ENCODE measurements at places on chromosomes 16 and 17.

DNA sequence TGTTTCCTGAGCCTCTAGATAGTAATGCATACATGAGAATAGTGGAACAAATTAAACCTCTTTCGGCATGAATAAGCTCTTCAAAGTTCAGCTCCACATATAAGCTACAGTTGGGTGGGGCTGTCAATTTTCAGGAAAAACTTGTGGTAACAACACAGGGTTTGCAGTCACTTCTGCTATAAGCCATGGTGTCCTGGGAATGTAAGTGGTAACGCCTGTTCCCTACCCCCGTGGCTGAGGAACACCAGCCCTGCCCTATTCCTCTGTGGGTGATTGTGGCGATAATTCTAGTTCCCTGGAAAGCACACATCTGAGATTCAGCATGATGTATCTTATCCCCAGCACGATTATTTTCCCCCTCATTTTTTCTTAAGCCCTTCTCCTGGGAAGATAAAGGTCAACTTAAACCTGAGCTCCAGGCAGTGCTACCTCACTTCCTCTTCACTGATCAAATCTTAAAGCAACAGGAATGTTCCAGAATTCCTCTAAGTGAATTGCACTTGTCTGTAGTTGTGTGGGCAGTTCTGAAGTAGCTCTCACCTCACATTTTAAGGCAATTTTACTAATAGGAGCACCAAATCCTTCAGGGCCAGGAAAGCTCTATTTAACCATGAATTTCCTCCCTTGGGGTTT lies 500.7 kb upstream of the HSBP1 start:
- DNase-seq: no peak

DNA sequence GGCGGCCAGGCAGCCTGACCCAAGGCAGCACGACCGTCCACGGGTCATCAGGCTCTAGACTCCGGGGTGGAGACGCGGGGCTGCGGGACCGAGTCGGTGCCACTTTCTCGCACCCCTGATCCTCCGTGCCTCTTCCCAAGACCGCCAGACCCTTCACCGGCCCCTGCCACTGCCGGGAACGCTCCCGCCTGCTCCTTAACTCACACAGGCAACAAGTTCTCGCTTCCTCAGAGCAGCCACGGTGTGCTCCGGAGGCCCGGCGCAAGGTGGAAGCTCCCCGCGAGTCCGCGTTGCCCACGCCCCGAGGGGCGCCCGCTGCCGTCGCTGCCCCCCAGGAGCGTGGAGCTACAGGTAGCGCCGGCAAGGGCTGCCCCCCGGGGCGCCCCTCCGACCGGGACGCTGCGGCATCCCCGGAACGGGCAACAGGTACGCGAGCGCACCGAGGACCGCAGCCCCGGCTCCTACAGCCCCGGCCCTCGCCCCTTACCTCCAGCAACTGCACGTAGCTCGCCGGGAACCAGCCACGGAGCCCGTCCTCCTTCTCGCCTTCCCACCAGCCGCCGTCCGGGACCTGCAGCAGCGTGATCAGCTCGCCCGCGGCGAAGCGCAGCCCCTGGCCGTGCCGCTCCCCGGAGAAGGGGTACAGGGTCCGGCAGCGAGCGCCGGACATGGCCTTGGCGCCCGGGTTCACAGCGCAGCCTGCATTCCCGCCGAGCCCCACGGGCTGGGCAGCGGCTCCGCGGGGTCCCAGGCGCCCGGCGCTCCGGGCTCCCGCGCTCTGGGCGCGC lies 491 bp downstream of the GAS7 start:
- DNase-seq: peak; percentile 37

GRCh38 chr16:57255686-57256415 lies 10.8 kb downstream of the ARL2BP start:
- no peak for DNase-seq

GRCh38 chr16:67848118-67848517 lies 625 bp upstream of the CENPT start:
- DNase-seq: no peak

GRCh38 chr16:71439523-71439922 lies 2.3 kb downstream of the TLE7 start:
- no peak for DNase-seq

- DNase-seq: no peak
These were observed 52.6 kb downstream of the CCDC57 start for GRCh38 chr17:82160075-82160474.

DNA sequence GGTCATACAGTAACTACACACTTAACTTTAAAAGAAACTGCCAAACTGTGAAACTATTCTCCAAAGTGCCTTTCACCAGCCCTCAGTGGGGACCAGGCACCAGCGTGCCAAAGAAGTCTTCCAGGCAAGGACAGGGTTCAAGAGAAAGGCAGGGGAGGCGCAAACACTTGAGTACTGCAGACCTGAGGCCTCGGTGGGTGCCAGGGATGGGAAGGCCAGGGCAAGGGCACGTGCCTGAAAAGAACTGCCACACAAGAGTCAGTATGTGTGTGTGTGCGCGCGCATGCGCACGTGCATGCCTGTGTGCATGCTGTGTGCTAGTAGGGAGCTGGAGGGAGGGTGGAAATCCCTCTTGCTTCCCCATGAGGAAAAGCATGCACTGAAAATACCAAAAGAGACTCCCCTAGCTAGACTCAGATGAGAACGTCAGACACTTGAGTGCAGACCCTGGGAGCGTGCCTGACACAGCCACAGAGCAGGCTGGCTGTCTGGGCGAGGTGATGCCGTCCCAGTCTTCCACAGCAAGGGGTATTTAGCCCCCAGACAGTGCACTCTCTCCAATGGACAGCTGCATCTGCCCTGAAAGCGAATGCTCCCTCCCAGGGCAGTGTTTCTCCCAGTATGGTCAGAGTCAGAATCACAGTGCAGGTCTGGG lies 40.1 kb upstream of the GSG1L start:
- DNase-seq: no peak

- no peak for DNase-seq
These were observed 11.4 kb upstream of the CACNG1 start for GRCh38 chr17:67032985-67033384.

GRCh38 chr16:86631444-86631843 lies 53.1 kb downstream of the FOXL1 start:
- DNase-seq: no peak

- DNase-seq: no peak
These were observed 23.1 kb upstream of the USP7 start for GRCh38 chr16:8986818-8987191.

- DNase-seq: no peak
These were observed 13.3 kb downstream of the CEP112 start for GRCh38 chr17:66178642-66179041.

DNA sequence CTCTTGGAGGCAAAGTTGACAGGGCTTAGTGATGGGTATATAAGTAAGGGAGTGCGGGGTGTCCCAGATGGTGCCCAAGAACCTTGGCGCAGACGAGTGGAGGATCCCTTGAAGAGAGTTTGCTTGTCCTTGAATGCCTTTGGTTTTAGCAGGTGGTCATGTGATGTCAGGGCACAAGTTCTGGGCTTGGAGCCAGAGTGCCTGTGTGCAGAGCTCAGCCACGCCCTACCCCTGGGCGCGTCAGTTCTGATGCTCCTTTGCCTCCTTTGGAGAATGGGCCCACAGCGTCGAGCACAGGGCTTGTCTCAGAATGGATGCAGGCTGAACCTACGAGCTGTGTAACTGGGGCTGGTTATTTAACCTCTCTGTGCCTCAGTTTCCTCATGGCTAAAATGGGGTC lies 412.2 kb upstream of the EEF2KMT start:
- no peak for DNase-seq

DNA sequence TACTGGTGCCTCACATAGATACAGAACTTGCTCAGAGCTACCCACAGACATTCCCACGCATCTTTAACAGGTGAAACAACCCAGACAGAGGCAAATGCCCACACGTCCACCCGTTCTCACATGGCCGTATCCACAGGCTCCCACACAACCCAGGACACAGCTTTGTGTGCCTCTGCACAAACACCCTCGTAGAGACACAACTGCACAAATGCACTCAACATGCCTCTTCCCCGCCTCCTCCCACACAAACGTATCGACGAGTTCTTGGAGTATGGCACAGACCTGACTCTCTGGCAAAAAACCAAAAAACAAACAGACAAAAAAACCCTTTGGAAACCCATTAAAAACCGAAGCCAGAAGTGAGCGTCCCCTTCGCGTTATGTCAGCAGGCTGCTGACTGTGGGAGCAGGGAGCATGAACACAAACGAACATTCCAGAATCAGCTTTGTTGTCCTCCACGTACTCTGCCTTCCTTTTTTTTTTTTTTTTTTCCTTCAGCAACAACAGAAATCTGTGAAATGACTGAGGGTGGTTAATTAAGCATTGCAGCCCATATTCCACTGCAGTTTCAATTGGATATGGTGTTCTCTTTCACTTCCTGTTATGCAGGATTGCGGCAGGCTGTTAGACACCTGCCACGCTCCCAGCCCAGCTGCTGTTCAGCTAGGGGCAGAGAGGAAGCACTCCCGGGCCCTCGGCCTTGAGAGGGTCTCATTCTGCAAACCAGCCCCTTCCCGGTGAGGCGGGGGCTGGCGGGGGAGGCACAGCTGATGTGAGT lies 313.7 kb downstream of the MAF start:
- DNase-seq: peak; percentile 90

- no peak for DNase-seq
These were observed 163.7 kb downstream of the MSI2 start for GRCh38 chr17:57419940-57420550.

DNA sequence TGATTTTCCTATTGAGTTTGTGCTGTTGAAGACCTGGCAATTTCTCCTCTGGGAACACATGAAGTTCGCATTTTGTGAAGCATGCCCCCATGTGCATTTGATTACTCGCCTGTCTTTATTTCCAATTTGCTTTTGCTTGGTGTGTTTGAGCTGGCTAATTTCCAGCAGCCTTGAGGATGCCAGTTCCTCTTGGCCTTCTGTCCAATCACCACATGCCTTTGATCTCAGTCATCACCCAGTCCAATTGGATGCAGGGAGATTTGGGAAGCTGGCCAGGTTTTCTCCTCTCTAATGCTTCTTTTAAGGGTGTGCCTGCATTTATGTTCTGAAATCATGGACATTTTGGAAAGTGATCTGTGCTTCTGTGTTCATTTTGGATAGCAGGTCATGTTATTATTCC lies 3.8 kb upstream of the TMEM100 start:
- DNase-seq: no peak

- DNase-seq: peak; percentile 63
These were observed 17.3 kb upstream of the EEF2K start for GRCh38 chr16:22188595-22189442.

DNA sequence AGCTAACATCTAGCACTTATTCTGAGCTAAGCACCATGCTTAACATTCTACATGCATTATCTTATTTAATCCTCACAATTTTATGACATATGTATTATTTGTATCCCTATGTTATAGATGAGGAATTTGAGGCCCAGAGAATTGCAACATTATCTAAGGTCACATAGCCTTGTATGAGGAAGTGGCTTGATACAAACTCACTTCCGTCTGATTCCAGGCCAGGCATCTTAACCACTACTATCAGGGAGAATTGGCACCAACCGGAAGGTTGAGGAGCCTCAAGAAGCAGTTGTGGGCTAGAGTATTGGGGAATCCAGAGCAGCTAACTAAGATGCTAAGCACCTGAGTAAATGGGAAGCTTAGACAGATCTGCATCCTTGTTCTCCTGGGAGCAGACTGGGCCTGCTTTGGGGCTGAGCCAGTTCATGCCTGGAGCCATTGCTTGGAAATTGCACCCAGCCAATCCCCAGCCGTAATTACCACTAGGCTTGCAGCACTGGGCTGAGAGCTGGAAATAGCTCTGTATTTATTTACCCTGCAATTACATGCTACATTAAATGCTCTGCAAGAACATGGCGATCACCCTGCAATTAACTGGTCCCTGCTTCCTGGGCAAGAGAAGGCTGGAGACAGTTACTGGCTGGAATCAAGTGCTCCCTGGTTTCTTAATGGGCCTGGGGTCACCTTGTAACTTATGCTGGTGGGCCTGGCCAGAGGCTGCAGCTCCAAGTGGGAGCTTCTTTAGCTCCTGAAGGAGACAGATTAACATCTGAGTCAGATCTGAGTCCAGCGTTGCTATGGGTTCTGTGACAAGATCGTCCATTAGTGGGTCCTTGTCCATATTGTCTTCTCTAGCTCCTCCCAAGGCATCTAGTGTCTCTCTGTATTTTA lies 273.1 kb upstream of the CCL2 start:
- DNase-seq: no peak

- no peak for DNase-seq
These were observed 251.4 kb upstream of the RPL38 start for GRCh38 chr17:73952082-73952479.

All from DND-41 (cell line).